ENCODE measurements at places on chromosomes 7 and 10.

GRCh38 chr7:21962677-21963076, 17.0 kb upstream of the CDCA7L start:
- no peak for DNase-seq

DNA sequence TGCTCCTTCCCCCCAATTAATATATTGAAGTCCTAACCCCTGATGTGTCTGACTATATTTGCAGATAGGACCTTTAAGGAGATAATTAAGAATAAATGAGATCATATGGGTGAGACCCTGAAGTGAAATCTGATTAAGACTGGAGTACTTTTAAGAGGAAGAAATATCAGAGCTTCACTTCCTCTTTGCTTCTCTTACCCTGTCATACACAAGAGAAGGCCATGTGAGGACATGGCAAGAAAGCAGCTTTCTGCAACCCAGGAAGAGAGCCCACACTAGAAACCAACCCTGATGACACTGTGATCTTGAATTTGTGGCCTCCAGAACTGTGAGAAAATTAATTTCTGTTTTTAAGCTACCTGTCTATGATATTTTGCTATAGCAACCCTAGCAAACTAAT, 44.2 kb downstream of the JMJD1C start:
- no peak for DNase-seq

DNA sequence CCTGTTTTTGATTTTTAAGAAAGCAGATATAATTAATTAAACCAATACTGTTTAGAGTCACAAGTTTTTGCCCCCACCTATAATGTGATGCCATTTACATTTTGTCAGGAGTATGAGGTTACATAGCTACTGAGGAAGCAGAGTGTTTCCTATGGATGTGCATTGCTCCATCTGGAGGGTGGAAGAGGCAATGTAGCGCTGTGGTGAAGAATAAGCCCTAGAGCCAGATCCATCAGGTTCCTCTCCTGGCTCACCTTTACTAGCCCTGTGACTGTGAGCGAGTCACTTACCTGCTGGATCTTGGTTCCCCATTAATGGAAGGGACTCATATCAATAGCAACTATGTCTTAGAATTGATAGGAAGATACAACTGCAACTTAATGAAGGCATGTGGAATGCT, 216.0 kb downstream of the GPAM start:
- no peak for DNase-seq

DNA sequence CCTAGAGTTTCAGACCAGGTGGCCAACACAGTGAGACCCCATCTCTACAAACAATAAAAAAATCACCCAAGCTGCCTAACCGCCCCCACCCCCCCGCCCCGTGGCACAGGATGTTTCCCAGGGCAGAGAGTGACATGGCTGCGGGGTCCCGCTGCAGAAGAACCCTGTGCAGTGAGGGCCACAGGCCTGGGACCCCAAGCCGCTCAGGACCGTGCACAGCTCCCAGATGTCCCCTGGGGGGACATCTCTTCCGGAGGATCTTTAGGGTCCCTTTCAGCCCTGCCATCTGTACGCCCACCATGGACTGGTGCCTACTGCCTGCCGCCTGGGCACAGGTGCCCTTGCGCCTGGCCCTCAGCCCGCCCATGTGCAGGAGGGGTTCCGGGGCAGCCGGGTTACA, 373.6 kb downstream of the DNAJB6 start:
- no peak for DNase-seq

DNA sequence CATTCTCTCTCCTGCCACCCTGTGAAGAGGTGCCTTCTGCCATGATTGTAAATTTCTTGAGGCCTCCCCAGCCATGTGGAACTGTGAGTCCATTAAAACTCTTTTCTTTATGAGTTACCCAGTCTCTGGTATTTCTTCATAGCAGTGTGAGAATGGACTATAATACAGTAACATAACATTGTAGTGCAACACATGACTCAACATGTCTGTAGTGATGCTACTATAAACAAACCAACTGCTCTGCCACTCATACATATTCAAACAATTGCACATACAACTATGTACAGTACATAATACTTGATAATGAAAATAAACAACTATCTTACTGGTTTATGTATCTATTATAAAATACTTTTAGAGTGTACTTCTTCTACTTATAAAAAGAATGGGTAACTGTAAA, 7.1 kb downstream of the ATOH7 start:
- DNase-seq, result no peak

DNA sequence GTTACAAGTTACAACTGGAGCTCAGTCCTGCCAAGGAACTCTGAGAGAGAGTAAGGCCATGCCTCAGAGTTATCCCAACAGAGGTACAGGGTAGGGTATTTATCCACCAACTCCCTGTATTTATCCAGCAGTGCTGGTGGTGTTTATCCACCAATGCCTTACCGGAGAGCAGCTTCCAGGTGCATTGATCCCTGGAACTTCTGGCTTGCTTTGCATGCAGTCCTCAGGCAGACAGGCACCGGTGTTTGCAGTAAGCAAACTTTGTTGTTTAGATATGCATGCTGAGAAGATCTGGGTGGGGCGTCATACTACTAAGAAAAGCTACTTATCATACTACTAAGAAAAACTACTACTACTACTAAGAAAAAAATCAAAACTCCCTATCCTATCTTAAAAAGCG, 92.4 kb downstream of the CYP26A1 start:
- no peak for DNase-seq

Measured in NCI-H1105 (cell line).